Myocyte (in vitro differentiated cells): ENCODE measurements at places on chromosomes 11 and 22.

DNA sequence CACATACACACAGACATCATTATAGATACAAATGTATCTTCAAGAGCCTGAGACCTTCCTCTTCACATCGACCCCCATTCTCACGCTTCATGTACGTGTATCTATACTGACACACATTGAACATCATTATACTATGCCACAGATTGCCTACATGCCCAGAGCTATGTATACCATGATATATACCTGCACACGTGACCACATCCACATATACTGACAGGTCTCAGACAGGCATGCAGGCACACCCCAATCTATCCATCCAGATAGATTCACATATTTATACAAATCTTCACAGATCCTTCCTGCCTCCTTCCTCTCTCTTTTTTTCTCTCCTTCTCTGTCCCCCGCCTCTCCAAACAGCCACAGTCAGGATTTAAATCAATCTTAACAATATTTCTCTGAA, 140.1 kb downstream of the CEP164 start:
- no peak for DNase-seq

GRCh38 chr11:133238027-133238426, 294.3 kb downstream of the OPCML start:
- no peak for DNase-seq

DNA sequence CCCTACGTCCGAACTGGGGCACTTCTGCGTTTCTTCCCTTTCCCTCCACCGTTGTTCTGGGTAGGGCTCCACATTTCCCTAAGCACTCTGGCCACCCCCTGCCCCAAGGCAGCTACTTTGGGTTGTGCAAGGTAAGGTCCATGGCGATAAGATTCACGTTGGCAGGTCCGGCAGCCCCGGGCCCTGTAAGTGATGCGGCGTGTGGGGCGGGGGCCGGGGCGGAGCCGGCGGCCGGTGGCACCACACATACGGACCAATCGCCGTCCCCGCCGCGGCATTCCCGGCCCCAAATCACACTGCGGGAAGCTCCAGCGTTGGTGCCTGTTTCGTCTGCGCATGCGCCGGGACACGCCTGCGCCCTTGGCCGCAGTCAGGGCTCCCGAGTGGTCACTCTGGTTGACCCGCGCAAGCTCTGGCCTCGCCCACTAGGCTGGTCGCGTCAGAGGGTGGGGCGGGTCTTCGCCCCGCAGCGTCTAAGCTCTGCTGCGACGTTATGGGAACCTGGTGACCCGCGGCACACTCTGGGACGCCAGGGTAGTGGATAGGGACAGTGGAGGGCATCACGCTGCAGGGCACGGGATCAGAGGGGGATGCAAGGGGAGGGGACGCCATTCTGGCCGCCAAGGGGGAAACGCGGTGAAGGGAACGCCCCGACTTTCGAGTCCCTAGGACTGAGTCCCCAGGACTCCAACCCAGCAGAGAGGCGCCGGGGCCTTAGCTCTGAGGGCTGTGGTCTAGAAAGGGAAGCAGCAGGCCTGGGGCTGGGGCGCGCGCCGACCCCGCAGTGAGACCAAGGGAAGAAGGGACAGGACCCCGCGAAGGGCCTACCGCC, 1.6 kb downstream of the FADS1 start:
- peak; percentile 98 for DNase-seq

- no peak for DNase-seq
Observed at GRCh38 chr11:13019313-13019712, 10.2 kb downstream of the RASSF10 start.

GRCh38 chr11:14645015-14645912, 1.7 kb downstream of the PDE3B start:
- no peak for DNase-seq
